Stimulated activated CD4-positive, alpha-beta T cell treated with anti-CD3 and anti-CD28 coated beads, Interleukin-4, amount 100 ng/mL, for 4 hours (primary cell): ENCODE measurements at places on chromosomes 4 and X.

GRCh38 chr4:24910499-24910898 lies 2.3 kb downstream of the CCDC149 start:
- DNase-seq: no peak

- no peak for DNase-seq
Observed at GRCh38 chrX:11215191-11215921, 77.9 kb upstream of the AMELX start.

DNA sequence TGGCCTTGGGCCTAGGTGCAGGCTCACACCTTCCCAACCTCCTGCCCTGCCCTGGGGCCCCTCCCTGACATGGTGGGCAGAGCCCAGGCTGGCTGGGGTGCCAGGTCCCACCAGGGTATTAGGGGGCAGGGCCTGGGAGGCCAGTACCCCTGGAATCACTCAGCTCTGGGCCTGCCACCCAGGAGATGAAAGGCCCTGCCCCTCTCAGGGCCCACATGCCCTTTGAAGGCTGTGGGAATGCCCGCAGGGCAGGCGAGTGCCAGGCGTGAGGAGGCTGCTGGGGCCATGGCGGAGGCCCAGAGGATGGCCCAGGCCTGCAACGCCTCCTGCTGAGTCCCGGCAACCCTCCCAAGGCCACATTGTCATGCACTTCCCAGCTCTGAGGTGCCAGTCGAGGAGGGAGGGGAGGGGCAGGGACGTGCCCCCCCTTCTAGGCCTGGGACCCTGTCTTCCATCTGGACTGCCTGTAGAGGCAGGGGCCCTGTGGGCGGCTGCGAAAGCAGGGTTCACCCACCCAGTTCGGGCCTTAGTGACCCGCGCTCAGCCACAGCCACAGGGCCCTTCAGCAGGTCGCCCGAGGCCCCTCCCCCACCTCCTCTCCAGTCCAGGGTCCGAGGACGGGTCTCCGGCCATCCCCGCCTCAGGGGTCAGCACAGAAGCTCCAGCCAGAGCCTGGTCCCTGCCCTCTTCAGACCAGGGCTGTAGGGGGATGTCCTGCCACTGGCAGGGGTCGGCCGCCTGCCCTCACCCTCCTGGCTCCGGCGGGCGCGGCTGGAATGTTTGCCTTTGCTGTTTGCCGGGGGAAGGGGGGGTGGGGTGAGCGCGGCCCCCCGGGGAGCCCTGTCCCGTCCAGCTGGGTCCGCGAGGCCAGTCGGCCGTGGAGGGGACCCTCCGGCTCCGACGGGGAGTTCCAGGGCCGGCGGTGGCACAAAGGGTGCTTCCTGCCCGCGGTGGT lies 26.7 kb upstream of the FGFR3 start:
- no peak for DNase-seq

GRCh38 chr4:71133491-71133890 lies 140.0 kb downstream of the DCK start:
- DNase-seq: no peak

- no peak for DNase-seq
Observed at GRCh38 chr4:173535957-173536356, 5.9 kb upstream of the HAND2 start.

GRCh38 chr4:140153419-140153717 lies 616 bp downstream of the MAML3 start:
- DNase-seq: no peak

DNA sequence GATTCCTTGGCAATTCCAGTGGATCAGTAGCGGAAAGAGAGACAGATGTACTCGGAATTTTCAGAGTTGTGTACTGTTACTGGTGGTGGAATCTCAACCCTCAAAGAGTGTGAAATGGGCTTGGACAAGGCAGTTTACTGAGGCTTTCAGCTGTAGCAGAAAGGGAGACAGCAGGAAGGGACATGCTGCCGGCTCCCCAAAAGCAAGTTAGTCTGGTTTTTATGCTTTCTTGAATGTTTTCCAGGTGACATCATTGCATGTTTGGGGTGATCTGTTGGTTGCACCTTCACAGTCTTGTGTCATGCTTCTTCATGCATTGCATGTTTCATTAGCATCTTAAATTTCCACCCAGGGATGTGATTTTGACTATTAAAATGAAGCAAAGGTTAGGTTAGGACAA lies 1282.2 kb downstream of the ADGRL3 start:
- DNase-seq: no peak

DNA sequence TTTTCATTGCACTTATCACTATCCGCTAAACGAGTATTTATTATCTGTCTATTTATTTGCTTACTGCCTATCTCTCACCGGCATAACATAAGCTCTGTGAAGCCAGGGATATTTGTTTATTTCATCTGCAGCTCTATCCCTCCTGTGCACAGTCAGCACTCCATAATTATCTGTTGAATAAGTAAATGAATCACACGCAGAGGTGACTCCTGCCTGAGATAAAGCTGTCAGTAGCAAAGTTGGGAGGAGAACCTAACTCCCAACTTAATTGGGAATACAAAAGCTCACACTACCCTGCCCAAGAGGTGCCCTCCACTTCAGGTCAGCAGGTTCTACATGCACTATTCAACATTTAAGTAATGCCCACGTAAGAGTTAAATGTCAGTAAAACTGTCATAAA lies 85.7 kb downstream of the CORIN start:
- DNase-seq: no peak

GRCh38 chrX:134868771-134869495 lies 121.9 kb upstream of the SMIM10 start:
- no peak for DNase-seq

- DNase-seq: no peak
Observed at GRCh38 chrX:154987940-154988339, 34.6 kb downstream of the F8 start.

GRCh38 chr4:34649716-34650115 lies 1594.6 kb downstream of the ARAP2 start:
- DNase-seq: no peak

- no peak for DNase-seq
Observed at GRCh38 chr4:141350122-141350905, 129.6 kb downstream of the ZNF330 start.

DNA sequence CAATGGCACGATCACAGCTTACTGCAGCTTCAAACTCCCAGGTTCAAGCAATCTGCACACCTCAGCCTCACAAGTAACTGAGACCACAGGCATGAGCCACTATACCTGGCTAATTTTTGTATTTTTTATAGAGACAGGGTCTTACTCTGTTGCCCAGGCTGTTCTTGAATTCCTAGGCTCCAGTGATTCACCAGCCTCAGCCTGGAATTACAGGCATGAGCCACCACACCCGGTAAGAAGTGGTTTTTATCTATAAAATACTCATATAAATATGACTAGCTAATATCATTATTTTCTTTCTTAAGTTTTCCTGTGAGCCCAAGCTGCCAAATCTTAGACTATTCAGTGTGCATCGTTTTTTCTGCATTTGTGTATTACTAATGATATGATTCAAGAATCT lies 4.4 kb downstream of the SCFD2 start:
- no peak for DNase-seq

DNA sequence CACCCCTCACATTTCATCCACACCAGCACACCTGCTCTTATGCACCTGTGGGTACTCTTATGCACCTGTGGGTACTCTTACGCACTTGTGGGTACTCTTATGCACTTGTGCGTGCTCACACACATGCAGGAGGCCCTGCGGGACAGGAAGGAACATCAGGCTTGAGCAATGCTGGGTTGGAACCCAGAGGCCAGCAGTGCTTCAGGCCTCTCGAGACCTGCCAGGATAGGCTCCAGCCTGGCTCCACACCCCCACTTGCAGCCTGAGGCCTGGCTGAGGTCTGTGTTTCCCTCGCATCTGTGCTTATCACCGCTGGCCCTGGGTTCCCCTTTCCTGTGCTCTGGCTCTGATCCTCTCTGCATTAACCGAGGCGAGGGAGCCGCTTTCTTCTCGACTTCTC lies 34.7 kb downstream of the SORCS2 start:
- no peak for DNase-seq

GRCh38 chrX:15686818-15687685 lies 22.4 kb upstream of the CLTRN start:
- DNase-seq: peak; percentile 31

- DNase-seq: no peak
Observed at GRCh38 chrX:38699121-38699520, 102.1 kb upstream of the MID1IP1 start.

- DNase-seq: no peak
Observed at GRCh38 chr4:39495446-39496213, 31.6 kb downstream of the UGDH start.

- DNase-seq: no peak
Observed at GRCh38 chrX:16347968-16348670, 180.8 kb downstream of the MAGEB17 start.

- DNase-seq: no peak
Observed at GRCh38 chr4:79847411-79847810, 225.6 kb downstream of the ANTXR2 start.

- peak; percentile 43 for DNase-seq
Observed at GRCh38 chrX:74421036-74421739, at the start of gene SLC16A2. Gene SLC16A2 (plus strand): TSS chrX:74421493. CDS start chrX:74421638, 145 bp downstream.

- DNase-seq: no peak
Observed at GRCh38 chrX:154715825-154716224, 35.1 kb downstream of the GAB3 start.

GRCh38 chr4:17787315-17787714 lies 5.9 kb upstream of the FAM184B start:
- DNase-seq: no peak

GRCh38 chr4:128346054-128346716 lies 58.6 kb upstream of the PGRMC2 start:
- DNase-seq: no peak

DNA sequence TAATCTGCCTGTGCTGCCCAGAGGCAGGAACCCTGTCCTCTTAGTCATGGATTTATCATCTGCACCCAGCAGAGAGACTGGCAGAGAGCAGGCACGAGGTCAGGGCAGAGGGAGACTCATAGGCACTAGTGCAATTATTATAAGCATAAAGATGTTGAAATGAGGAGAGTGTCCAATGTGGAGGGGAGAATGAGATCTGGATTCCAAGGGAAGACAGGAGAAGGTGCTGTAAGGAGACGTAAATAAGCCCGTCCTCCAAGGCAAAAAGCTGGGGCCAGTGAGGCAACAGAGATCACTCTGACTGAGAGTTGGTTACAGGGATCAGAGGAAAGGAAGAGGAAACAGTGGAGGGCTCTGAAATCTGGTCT lies 406.2 kb downstream of the MAPK10 start:
- no peak for DNase-seq

GRCh38 chr4:55637272-55637820 lies 1.2 kb upstream of the NMU start:
- no peak for DNase-seq

DNA sequence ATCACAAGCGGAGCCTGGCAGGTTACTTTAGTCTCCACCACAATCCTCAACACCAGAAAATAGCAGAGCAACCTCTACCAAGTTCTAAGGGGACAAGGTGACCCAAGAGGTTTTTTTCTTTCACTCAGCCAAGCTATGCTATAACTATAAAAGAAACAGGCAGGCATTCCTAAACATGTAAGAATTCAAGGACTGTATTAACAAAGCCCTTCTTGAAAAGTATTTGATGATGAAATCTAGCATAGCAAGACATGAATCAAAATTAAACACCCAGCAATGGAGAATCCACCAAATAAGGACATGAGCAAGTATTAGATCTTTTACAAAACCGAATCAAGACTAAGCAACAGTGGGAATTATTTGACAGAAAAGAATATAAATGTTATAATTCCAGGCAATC lies 25.7 kb upstream of the C1QTNF7 start:
- no peak for DNase-seq

- DNase-seq: no peak
Observed at GRCh38 chrX:10482261-10482660, 138.1 kb downstream of the MID1 start.

- DNase-seq: no peak
Observed at GRCh38 chrX:69162361-69162865, 2.8 kb downstream of the PJA1 start.

DNA sequence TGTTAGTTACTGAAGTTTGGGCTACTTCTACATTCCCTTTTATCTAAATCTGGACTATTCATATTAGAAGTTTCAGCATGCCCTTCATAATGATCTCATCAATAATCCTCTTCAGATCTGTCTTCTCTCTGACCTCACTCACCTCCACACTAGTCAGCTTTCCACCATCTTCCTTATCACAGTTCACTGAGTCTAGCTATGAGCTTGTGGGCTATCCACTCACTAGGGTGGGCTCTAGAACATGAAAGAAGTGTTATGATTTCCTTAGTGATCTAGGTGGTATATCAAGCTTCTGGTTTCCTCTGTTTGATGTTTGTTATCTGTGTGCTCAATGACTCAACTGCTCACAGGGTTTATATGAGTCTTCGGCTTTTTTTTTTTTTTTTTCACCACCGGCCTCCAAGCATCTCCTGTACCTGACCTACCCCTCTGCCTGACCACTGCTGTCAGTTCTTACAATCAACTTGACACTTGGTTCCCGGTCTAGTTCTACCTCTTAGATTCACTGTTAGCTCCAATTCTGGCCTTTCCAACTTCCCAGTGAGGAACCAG lies 103.1 kb downstream of the PAPSS1 start:
- no peak for DNase-seq

- DNase-seq: no peak
Observed at GRCh38 chrX:25941559-25942250, 196.4 kb upstream of the MAGEB18 start.

GRCh38 chrX:56385336-56385735 lies 153.2 kb downstream of the KLF8 start:
- no peak for DNase-seq

DNA sequence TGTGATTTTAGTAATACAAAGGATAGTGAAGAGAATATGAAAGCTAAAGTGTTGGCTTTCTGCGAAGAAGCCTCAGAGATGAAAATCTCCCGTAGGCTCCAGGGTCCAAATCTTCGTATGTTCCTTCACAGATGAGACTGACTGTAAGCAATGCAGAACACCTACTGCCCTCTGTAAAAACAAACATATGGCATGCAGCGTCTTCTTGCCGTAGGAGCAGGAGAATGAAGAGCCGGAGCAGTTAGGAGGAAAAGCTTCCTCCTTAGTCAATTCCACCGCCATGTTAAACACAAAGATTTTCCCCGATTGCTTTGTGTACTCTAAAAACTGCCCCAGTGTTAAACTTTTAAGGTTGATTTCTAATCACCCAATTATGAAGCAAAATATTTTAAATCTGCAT lies 22.5 kb downstream of the RWDD4 start:
- no peak for DNase-seq

DNA sequence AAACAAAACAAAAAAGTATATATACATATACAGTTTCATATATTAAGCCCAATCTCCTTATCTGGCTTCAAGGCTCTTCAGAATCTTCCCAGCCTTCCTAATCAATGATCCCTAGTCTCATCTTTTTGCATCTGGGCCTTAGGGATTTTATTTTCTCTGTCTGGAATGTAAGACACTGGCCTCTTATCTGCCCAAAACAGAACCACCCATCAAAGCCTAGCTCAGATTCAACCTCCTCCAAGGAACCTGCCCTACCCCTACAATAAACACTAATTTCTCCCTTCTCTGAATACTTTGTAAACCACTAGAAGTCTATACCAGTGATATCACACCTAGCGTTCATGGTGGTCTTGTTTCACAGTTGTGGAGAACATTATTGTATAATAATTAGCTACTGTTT lies 23.2 kb upstream of the GAB1 start:
- DNase-seq: no peak

- DNase-seq: no peak
Observed at GRCh38 chr4:76194325-76194724, 19.3 kb downstream of the SCARB2 start.

- no peak for DNase-seq
Observed at GRCh38 chr4:62263454-62263853, 1063.3 kb downstream of the ADGRL3 start.

GRCh38 chrX:130669233-130669632 lies 233.8 kb downstream of the ENOX2 start:
- no peak for DNase-seq

- no peak for DNase-seq
Observed at GRCh38 chr4:86894455-86894854, 2.2 kb upstream of the C4orf36 start.

- DNase-seq: no peak
Observed at GRCh38 chrX:44931441-44931973, 58.5 kb downstream of the KDM6A start.
